ENCODE measurements at places on chromosomes 2 and 18.

DNA sequence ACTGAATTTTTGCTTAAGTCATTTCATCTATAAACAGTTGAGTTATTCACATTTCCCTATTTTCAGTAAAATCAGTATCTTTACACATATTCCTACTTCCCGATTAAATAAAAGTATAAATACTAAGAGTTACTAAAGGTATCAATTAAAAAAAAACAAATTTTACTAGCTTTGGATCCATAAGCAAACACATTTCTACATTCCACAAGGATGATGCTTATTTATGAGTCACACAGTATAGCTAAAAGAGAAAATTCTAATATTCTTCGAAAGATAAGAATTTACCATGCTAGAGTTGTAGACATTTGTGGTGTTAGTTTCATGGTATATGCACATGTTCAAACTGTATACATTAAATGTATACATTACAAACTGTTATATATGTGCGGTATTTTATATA, 23.7 kb downstream of the PGAP1 start:
- DNase-seq, result no peak

- no peak for DNase-seq
These were observed 150.5 kb downstream of the MYO5B start for GRCh38 chr18:50044402-50044801.

DNA sequence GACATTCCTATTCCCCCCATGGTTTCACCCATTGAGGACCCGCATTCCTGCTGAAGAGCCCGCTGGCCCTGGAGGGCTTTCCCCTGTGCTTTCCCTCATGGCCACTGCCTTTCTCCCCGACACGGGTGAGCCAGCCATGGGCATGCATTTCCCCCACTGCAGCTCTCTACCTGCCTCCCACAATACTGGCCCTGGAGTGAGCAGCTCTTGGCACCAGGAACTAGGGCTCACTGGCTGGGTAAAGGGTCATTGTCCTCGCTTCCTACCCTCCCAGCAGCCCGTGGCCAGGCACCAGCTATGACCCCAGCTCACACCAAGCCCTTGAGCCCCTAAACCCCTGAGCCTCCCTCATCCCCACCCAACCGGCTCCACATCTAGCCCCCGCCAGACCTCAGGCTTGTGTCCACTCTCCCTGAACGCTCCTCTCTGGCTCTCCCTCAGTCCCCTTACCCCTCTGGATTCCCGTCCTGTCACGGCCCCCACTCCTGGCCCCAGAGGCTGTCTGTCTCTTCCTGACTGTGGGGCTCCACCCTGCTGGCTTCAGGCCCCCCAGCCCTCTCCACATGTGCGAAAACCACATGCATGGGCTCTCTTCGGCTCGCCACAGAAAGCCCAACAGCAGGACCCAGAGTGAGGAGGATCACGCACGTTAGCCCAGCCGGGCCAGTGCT, 199.8 kb downstream of the ZFP36L2 start:
- no peak for DNase-seq

DNA sequence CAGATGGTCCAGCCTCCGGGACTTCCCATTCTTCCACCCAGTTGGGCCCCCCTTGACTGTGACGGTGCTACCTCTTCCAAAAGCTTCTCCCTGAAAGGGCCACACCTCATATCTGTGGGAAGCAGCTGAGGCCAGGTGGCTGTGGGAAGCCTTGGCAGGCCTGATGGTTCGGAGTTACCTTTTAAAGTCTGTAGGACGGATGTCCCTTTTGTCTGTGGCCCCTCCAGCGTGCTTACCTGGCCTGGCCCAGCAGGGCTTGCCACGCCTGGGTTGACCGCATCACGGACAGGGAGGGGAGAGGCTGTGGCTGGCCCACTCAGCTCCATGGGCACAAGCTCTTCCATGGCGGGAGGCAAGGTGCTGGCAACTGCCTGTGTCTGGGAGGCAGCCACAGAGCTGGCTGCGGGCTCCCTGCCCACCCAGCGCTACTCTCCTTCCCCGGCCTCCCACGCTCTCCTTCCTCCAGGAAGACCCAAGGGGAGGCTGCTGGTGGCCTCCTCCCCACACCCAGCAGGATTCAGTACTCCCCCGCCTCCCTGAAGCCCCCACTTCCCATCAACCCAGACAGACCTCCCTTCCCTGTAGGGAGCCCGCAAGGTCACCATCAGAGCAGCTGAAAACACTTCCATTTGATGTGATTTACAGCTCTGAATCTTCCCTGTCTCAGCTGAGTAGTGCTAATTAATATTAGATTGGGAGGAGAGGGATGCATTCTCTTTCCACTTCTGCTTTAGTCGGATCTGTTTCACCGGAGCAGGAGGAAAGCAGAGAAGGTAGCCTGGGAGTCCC, 52.8 kb downstream of the EDAR start:
- no peak for DNase-seq

- DNase-seq, result no peak
These were observed 125.9 kb downstream of the LYPD6 start for GRCh38 chr2:149456285-149456684.

DNA sequence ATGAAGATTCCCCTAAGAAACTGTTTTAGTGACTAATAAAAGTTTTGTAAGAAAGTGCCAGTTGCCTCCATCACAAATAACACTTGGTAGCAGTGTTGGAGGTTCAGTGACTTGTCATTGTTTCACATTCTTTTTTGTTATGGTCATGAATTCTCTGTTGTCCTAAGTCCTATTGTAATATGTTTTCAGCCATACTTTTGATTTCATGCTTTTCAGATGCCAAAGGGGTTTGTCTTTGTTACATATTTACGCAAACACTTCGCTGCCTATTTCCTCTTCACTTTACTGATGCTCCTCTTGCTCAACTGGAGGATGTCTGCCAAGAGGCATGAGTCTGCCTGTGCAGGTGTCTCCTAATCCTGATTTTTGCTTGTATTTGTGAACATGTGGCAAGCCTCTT, 66.6 kb downstream of the PHLPP1 start:
- no peak for DNase-seq

GRCh38 chr2:108278631-108279030, 10.1 kb upstream of the SULT1C2 start:
- DNase-seq, result no peak

GRCh38 chr2:1940679-1941078, 196.4 kb upstream of the PXDN start:
- DNase-seq, result no peak

DNA sequence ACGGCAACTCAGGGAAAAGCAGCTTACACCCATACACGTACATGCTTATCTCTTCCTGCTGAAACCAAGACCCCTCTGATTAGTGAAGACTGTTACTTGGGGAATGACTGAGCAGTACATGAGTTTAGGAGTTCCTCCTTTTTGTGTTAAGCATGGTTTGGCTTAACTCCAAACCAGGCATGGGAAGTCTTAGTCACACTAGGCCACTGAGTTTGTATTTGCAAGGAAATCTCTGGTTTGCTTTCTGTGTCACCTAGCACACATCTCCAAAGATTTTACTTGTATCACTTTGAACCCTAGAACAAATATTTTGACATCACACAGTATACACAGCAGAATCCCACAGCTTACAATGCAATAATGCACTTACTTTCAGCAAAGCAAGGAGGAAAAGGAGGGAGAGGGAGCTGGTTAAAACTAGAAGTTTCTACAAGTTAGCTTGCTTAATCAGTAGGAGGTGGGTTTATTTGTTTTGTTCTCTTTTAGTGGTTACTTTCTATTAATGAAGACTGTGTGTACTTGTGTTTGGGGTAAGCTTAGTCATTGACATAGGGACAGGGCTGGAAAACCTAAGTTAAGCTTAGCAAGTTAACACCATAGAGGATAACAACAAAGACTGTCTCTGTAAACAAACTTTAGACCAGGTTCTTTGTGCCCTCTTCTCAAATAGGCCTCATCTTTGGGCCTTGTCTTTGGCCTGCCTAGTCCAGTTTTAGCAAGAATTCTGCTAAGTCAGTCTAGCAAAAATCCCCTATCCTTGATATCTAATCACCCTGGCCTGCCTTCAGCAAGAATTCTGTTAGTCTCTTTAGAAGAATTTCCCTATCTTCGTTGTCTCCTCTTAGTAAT, 219.4 kb downstream of the MREG start:
- no peak for DNase-seq

- DNase-seq, result no peak
These were observed 213.0 kb upstream of the TMEFF2 start for GRCh38 chr2:192407692-192408091.

GRCh38 chr2:238314576-238314975, 5.7 kb upstream of the TRAF3IP1 start:
- no peak for DNase-seq

DNA sequence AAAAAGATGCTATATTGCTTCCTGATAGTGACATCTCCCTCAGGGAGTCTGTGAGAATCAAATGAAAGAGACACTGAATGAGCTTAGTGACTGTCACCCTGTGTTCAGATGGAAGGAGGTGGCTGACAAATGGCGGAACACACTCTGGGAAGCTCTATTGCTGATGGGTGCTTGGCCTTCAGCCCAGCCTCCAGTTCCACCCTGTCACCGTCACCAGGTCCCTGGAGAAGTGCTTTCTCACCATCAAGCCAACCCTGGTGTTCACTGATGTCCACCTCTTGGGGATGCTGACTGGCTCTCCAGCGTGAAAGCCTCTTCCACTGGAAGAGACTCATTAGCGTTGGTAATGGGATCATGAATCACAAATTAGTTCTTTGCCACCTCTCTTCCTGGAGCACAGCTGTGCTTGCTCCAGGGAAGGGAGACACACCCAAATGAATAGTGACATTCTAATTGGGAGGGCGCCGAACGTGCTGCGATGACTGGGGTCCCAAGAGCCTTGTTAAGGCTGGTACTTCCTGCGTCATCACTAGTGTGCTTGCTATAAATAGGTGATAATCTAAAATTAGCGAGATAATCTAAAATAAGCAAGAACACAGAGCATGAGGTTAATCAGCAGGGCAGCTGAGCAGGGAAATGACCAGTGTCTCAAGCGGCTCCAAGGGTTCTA, 154.0 kb downstream of the CLIP4 start:
- no peak for DNase-seq

- no peak for DNase-seq
These were observed 22.9 kb upstream of the FSHR start for GRCh38 chr2:49177194-49177593.

GRCh38 chr2:218063896-218064295, 5.2 kb upstream of the RUFY4 start:
- DNase-seq, result no peak

DNA sequence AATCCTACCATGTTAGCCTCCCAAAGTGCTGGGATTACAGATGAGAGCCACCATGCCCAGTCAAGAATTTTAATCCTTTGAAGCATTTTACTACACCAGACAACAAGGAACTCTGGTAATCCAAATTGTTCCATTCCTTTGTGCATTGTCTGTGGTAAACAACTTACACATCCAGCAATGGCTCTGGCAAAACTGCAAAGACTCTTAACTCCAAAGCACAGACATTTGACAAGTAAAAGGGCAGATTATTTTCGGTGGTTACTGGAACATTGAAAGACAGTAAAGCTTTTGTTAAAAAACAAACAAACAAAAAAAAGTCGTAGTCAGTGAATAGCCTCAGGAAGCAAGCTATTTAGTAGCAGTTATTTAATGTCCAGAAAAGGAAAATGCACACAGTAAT, 33.2 kb upstream of the RMND5A start:
- DNase-seq, result no peak

- no peak for DNase-seq
These were observed 129.5 kb downstream of the ICOS start for GRCh38 chr2:204066051-204066450.

- DNase-seq, result no peak
These were observed 1130.7 kb upstream of the PIK3C3 start for GRCh38 chr18:40824291-40824690.

DNA sequence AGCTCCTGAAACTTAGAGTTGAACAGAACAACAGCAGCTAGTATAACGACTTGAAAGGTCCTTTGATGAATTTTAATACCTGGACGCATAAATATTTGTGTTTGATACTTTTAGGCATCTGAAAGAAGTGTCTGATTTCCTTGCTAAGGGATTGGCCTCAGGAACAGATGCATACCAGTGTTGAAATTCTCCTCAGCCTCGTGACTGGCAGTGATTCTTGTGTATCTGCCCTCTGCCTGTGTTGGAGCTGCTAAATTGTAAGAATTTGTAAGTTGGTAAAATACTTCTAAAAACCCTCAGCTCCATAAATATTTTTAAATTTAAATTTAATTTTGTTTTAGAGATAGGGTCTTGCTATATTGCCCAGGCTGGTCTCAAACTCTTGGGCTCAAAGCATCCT, 22.4 kb upstream of the SCYGR1 start:
- DNase-seq, result no peak

- DNase-seq, result no peak
These were observed 178.3 kb upstream of the DSEL start for GRCh38 chr18:67694787-67695186.

DNA sequence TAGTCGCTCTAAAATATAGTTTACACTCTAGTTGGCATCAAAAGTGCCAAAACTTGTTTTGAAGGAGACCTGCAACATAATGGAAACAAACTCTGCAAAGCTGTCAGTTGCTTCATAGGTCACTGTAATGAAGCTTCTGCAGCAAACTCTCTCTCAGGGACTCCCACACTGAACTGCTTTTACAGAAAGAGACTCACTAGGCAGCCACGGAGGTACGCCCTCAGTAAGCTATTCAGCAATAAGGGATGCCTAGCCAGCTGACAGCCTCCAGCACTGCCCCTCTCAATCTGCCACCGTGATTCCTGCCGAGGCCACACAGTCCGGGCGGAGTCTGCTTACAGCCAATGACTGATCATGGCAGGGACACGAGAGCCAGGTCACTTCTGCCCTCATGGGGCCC, 51.1 kb downstream of the COLEC12 start:
- no peak for DNase-seq

DNA sequence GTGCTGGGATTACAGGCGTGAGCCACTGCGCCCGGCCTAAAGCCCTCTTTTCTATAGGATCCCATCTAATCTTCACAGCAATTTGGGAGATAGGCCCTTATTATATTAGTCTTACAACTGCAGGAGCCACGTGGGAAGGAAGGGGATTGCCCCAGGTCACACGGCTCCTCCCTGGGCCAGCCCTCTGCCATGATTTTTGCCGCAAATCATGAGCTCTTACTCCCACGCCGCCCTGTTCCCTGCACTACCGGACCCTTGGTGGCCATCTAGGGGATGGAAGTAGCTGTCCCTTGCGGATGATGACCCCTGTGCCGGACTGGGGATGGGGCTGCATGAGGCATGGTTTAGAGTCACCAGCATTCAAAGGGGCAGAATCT, 28.4 kb upstream of the PTMA start:
- no peak for DNase-seq

DNA sequence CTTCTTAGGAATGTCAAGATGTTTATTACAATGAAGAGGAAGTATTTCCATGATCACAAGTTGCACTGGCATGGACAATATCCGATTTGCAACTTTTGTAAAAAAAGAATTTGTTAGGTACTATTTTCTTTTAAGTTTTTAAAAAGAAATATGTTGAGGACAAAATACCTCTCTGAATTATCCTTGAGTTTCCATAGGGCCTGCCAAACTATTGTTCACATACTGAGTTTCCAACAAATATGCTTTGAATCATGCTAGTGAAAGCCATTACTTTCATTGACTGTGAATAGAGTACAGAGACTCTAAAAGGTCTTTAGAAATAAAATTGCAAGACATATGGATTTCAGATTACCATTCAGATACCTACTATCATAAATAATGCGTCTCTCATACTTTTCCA, 566.1 kb downstream of the TMEM182 start:
- DNase-seq, result no peak
